ENCODE measurements at places on chromosomes 5 and 9.

DNA sequence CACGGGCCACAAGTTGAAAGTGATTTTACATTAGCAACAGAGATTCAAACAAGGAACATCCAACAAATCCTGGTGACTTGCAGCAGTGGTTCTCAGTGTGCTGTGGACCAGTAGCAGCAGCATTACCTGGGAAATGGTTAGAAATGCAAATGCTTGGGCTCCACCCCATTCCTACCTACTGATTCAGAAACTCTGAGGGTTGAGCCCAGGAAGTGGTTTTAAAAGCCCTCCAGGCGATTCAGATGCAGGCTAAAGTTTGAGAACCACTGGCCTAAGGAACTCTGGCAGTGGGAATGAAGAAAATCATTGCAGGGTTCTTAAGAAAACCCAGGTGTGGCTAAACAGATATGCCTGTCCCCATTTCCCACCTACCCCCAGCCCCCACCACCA lies 398.8 kb downstream of the ENC1 start:
- DNase-seq = no peak

DNA sequence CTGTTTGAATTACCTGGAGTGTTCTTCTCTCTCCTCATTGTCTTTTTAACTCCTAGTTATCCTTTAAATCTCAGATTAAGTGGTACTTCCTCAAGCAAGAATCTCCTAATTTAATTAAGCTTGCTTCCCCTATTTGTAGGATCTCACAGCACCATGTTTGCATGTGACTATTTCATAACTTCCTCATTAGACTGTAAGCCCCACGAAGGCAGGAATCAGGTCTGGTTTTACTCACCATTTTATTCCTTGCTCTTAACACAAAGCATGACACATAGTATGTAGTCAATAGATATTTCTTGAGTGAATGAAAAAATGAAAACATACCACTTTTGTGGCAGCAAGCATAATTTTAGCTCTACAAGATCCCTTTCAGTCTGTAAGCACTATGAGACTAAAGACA lies 1.3 kb upstream of the ERMP1 start:
- DNase-seq = no peak

GRCh38 chr9:123216251-123216797 lies 52.1 kb downstream of the STRBP start:
- no peak for DNase-seq

- DNase-seq = no peak
Observed at GRCh38 chr5:16131878-16132277, 47.7 kb downstream of the MARCHF11 start.

DNA sequence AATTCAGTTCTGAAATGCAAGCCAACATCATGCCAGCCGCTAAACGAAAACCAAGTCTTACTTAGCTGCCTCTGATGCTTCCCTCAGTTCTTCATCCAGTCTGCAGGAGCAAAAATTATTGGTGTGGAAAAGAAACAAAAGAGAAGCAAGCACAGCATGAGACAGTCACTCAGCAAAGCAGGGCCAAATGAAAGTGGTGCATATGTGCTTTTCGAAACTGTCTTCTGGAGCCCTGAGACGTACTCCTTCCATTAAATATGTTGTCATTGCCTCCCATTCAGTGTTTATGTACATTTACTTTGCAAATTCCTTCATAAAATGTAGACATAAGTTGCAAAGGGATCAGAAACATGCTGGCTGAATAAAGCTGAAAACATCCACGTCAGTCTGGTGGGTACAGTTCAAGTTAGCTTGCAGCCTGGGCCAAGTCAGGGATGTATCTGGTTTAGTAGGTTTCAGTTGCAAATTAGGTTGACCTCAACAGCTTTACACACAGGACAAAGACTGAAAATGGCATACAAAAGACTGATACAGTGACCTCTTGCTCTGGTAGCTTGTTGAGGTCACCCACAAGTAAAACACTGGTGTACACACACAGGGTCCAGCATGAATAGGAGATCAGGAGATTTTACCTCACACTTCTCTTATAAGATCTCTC lies 139.7 kb upstream of the PCA3 start:
- DNase-seq = no peak

DNA sequence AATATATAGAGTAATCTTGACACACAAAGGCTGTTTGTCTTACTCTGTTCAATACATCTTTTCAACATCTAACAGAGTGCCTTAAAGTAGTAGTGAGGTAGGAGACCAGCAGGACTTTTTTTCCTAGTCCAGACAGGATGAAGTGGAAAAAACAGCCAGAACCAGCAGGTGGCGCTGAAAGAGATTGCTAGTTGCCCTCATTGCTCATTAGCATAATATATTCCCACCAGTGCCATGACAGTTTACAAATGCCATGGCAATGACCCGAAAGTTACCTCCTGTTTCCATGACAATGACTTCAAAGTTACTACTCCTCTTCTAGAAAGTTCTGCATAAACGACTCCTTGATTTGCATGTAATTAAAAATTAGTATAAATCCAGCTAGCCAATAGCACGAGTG lies 387.4 kb downstream of the ACTL7B start:
- peak; percentile 59 for DNase-seq

- no peak for DNase-seq
Observed at GRCh38 chr5:177596775-177597238, 3.1 kb upstream of the B4GALT7 start.
